ENCODE measurements at places on chromosomes 5 and 9. TPM values are rescaled to one million over a fixed set of nuclear protein-coding genes. Genes with fewer than 3 reads are reported as not detected.

DNA sequence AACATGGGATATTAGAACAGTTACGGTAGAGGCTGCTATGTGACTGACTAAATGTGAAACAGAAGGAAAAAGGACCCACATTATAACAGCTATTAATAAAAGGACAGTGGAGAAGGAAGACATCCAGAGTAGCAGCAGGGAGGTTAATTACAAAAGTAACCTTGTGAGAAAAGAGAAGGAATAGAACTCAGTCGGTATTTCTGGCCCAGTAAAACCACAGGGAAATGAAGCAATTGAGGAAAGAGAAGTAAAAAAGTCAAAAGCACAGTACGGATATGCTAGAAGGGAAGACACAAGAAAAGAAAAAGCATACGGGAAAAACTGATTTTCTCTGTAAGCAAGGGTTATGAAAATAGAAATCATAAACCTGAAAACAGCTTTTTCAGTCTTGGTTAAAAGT, 164.7 kb downstream of the RFX3 start:
- no peak for DNase-seq

DBH gene
- total RNA-seq: 0.08 TPM

OSMR gene
- total RNA-seq: 17.4 TPM

- no peak for DNase-seq
Measured at GRCh38 chr5:179836225-179837019, 15.7 kb downstream of the SQSTM1 start.

DNA sequence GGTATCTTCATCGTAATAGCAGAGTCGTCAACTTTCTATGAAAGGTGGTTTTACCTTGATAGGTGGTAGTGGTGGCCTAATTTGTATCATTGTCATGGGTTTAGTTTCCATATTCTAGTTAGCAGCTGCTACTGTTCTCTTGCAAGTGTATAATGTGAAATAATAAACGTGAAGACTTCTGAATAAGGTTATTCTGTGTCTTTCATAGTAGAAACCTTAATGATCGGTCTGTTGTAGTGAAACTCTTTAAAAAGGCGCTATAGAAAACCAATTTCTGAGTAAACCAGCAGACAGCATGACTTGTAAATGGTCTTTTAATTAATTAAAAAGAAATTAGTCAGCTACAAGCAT, 1.6 kb downstream of the SET start:
- DNase-seq: no peak

STPG3 gene
- not detected for total RNA-seq

DNA sequence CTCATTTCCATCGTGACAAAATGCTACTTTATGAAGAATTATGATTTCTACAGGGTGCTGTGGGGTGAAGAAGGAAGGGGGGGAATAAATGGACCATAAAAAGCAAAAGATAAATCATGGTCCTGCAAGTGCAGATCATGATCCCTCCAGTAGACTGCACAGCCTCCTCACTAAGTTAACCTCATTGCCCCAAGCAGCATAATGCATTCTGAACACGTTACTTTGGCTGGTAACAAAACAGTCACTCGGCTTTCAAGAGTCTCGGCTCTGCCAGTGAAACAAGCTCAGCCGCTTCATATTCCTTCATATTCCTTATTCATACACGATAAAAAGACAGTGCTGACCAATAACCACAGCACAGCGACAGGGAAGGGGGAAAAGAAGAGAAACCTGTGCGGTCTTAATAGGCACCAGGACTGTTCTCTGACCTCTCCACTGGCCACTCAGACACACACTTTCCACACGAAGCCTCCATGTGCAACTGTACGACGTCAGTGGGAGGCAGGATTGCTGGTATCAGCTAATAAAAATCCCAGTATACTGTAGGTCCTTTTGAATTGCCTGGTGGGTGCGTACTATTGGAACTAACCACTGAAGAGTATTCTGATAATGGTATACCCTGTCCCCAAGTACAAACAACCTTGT, 60.5 kb downstream of the ANKH start:
- DNase-seq: no peak

CCL28 gene
- 0.46 TPM for total RNA-seq

OTULIN gene
- total RNA-seq: 39.7 TPM

GRCh38 chr5:53407373-53407772, 73.1 kb upstream of the FST start:
- DNase-seq: no peak

DNA sequence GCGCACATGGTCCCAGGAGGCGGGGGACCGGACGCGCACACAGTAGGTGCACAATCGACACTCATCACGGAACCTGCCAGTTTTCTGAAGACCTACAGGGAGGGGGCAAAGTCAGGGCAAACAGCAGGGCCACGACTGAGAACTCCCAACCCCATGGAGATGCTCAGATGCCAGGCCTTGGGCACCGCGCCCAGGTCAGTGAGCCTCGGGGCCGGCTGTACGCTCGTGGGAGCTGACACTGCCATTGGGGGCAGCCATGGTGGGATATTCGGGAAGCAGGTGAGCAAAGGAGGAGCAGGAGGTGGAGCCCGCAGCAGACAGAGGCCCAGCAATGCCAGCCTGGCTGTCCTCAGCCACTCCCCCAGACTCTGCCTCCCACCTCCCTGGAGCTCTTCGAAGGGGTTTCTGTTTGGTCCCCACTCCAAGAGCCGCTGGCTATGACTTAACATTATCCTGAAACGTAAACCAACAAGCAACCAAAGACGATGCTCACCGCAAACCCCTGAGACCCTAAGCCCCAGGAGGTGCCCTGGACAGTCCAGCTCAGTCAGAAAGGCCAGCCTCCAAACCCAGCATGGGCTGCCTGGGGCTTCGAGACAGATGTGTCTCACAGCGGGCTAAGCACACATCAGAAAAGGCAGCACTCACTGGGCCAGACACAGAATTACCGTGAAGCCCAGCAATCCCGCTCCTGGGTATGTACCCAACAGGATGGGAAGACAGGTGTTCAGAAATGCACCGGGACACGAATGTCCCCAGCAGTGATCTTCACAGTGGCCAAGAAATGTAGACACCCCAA, 78.4 kb downstream of the VAV2 start:
- DNase-seq: no peak

DNA sequence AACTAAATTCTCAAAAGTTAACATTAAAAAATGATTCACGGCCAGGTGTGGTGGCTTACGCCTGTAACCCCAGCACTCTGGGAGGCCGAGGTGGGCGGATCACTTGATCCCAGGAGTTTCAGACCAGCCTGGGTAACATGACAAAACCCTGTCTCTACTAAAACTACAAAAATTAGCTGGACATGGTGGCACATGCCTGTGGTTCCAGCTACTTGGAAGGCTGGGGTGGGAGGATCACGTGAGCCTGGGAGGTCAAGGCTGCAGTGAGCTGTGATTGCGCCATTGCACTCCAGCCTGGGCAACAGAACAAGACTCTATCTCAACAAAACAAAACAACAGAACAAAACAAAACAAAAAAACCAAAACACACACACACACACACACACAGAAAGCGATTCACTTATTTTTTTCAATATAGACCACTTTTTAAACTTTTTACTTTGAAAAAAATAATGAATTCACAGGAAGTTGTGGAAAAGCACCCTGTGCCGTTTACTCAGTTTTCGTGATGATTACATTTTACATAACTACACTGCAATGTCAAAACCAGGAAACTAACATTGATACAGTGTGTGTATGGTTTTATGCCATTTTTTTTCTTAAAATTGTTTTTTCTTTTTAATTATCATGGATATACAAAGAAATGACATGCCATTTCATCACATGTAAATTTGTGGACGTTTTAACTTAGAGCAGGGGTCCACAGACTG, 73.7 kb downstream of the TENT4A start:
- DNase-seq: no peak

DNA sequence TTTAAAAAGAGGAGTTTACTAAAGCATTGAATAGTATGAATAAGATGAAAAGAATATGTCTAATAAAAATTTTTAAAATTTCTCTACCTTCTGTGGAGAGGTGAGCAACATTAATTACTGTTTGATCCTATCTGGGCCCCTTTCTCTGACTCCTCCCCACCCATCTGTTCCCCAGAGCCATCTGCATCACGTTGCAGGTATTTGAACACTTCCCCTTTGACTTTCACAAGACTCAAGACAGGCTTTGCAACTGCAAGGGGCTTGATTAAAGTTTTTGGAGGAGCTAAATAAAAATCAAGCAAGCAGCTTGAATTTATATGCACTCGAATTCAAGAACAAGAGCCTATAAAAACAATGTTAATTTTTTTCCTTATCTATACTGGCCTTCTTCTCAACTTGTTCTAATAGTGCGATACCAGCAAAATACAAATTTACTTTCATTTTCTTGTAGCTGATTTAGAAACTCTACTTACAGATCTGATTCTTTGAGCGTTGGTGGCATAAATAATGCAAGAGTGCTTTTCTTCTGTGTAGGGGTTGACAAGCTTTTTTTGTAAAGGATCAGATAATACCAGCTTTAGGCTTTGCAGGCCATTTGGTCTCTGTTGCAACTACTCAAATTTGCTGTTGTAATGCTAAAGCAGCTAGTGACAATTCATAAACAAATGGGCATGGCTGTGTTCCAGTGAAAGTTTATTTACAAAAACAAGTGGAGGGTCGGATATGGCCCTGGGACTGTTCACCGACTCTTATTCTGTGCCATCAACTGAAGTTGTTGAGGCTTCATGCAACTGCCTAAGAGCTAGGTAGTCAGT, 21.2 kb downstream of the TXNDC8 start:
- no peak for DNase-seq

Measured in endothelial cell (in vitro differentiated cells).